ENCODE measurements at places on chromosomes 7 and 10.

DNA sequence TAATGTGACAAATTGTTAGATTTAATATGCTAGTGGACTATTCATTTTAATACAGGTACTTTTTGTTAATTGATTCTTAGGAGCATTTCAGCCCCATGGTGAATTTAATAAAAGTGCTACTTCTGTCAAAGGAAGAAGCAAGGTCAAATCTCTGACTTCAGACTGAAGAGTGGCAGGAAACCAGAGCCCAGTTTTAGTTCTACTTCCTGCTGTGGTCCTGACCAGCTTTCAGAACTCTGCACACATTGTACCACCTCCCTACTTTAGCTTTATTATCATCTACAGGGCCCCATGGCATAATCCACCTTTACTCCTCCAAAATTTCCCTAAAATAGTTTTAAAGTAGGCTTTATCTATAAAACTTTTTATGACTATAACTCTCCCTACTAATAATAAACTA lies 33.7 kb downstream of the CTTNBP2 start:
- DNase-seq: no peak

- no peak for DNase-seq
These were observed 49.2 kb downstream of the INPP5A start for GRCh38 chr10:132586739-132587138.

DNA sequence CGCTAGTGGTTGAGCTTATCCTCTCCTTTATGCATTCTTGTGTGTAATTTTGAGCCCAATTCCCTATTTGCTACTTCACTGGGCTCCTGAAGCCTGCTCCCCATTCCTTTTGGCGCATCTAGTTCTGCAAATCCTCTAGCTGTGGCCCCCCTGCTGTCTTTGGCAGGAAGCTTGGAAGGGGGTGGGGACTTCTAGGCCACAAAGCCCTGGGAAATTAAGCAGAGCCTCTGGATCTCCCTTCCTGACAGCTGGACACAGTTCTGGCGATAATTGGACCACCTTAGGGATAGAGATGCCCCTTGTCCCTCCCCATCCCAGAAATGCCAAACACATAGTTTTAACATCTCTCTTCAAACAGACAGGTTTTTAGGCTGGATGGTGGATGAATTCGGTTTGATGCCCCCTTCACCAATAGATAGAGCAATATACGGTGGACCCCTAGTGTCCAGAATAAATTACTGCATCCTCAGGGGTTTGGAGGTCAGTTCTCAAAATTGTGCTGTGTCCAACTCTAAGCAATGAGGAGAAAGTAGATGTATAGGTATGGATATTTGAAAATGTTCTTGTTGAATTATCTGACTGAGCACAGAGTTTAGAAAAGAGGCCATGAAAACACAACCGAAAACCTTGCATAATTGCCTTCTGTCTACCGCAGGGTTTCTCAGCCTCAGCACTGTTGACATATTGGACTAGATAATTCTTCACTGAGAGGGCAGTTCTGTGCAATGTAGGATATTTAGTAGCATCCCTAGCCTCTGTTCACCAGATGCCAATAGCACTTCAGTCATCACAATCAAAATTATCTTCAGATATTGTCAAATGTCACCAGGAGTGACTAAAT lies 75.5 kb downstream of the PAPSS2 start:
- DNase-seq: peak; percentile 39

DNA sequence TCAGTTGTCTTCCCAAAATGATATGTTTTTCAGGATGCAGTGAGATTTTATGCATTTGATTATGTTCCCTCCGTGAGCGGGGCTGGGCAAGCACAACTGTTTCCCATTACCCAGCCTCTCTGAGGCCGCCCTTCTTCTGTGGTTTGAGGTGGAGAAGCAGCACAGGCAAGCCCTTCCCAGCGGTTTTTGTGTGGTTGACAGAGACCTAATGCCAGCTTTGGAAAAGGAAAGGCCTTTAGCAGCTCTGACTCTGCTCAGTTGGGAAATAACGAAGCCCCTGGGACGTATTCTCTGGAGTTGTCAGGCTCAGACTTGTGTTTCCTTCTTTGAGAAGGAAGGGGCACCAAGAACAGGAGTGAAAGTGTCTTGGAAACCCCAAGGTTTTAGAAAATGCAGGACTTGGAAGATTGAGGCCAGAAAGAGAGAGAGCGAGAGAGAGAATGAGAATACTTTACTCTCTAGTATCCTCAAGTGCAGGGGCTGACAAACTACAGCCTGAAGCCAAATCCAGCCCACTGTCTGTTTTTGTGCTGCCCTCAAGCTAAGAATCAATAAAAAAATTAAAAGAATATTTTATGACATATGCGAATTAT lies 20.6 kb upstream of the PDCD4 start:
- peak; percentile 21 for DNase-seq

DNA sequence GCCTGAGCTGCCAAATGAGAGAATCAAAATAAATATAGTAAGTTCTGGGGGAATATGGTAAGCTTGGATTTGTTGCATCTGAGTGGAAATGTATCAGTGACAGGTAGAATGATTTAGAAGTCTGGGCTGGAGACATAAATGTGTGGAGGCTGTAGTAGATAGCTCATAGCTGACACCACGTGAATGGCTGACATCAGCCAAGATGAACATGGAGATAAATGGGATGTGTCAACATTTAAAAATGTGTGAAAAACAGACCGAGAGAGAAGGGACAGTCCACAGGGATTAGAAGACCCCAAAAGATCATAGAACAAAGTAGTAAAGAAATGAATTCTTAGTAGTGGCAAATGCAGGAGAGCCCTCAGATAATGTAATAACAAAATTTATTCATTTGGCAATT lies 40.9 kb downstream of the NAMPT start:
- no peak for DNase-seq
